ENCODE measurements at places on chromosomes 12 and 14. TPM values are rescaled to one million over a fixed set of nuclear protein-coding genes. Genes with fewer than 3 reads are reported as not detected.

DNA sequence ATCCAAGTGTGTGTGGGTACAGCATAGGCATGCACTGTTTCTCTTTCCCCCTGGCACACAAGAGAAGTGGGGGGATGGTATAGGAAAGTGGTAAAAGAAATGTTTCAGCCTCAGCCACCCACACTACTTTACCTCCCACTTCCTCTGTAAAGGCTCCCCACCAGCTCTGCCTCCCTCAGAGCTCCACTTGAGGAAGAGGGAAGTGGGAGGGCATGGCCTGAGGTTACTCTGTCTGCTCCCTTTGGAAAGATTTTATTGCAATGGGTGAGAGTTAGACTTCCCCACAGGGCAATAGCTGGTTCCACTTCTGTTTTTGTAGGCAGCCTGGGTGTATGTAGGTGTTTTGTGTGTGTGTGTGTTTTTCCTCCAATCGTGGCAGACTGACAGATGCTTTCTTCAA lies 145.3 kb downstream of the SSPN start:
- no peak for DNase-seq

DNA sequence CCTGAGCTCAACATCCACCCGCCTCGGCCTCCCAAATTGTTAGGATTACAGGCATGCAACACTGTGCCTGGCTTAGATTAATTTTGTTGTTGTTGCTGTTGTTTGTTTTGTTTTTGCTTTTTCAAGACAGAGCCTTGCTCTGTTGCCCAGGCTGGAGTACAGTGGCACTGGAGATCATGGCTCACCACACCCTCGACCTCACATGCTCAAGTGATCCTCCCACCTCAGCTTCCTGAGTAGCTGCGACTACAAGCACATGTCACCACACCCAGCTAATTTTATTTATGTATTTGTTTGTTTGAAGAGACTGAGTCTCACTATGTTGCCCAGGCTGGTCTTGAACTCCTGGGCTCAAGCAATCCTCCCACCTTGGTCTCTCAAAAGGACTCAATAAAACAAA lies 26.7 kb downstream of the CRY1 start:
- no peak for DNase-seq

- DNase-seq, result no peak
Measured at GRCh38 chr12:105562199-105562971, 231.9 kb downstream of the C12orf75 start.

DNA sequence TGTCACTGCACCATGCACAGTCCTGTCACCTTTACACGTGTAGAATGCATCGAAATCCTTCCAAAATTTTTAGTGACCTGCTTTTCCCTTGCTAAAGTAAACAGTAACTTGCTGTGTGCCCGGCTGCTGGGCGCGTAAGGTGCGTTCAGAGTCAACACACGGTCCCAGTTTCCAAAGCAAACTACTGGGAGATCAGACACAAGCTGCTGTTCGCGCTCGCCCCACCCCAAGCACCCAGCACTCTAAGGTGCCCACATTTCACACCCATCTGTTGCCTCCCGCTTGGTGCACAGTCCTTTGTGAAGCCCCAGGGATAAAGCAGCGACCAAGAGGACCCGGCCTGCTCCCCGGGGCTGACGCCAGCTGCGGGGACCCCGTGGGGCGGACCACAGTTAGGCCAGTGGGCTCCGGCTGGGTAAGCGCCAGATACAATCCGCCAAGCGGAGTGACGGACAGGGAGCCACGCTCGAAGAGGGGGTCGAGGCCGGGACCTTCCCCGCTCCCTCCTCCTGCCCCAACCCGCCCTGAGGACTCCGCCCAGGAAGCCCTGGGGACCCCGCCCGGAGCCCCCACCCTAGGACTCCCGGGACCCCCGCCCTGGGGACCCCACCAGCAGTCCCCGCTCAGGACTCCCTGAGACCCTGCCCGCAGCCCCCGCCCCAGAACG lies 633 bp downstream of the STX2 start:
- peak; percentile 56 for DNase-seq

- DNase-seq, result no peak
Measured at GRCh38 chr14:24165785-24166184, 4.7 kb downstream of the IRF9 start.

DNA sequence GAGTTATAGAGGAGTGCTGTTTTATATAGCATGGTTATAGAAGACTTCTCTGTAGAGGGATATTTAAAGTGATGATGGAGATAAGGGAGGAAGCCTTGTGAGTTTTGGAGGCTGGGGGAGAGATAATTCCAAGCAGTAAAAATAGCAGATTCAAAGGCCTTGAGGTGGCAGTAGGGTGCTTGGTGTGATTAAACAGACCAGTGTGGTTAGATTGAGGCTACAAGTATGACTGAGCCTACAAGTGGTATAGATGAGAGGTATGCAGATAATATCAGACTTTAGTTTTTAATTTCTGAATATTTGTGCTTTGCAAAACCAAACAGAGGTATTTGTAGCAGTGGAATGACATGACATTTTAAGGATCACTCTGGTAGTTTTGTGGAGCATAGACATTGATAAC lies 20.3 kb downstream of the FANCM start:
- DNase-seq, result no peak

- DNase-seq, result no peak
Measured at GRCh38 chr12:2302711-2303580, 250.2 kb downstream of the CACNA1C start.

GRCh38 chr12:15664491-15664890 lies 124.7 kb downstream of the EPS8 start:
- DNase-seq, result no peak

PLBD1 gene
- not detected for total RNA-seq

- DNase-seq, result no peak
Measured at GRCh38 chr14:70643967-70644366, 2.3 kb downstream of the TTC9 start.

DNA sequence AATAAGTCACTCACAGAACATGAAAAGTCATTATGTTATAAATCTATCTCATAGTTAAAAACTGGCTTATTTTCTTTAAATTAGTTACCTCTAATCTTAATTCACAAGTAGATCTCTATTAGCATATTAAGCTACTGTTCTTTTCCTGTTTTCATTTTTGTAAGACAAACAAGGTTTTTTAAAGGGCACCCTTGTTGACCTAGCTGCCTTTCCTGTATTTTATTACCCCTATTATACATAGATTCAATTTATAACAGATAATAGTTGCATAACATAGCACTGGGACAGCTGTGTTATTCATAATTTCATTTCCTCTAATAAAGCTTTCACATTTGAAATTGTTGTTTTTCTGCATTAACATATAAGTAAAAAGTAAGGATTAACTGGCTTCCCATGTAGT lies 1500.7 kb upstream of the FLRT2 start:
- no peak for DNase-seq

VRTN gene
- not detected for total RNA-seq

- no peak for DNase-seq
Measured at GRCh38 chr12:53599579-53599978, 26.6 kb downstream of the ATF7 start.

FAM90A1 gene
- 0.11 TPM for total RNA-seq

- DNase-seq, result no peak
Measured at GRCh38 chr12:62232143-62232729, 28.0 kb upstream of the USP15 start.

DNA sequence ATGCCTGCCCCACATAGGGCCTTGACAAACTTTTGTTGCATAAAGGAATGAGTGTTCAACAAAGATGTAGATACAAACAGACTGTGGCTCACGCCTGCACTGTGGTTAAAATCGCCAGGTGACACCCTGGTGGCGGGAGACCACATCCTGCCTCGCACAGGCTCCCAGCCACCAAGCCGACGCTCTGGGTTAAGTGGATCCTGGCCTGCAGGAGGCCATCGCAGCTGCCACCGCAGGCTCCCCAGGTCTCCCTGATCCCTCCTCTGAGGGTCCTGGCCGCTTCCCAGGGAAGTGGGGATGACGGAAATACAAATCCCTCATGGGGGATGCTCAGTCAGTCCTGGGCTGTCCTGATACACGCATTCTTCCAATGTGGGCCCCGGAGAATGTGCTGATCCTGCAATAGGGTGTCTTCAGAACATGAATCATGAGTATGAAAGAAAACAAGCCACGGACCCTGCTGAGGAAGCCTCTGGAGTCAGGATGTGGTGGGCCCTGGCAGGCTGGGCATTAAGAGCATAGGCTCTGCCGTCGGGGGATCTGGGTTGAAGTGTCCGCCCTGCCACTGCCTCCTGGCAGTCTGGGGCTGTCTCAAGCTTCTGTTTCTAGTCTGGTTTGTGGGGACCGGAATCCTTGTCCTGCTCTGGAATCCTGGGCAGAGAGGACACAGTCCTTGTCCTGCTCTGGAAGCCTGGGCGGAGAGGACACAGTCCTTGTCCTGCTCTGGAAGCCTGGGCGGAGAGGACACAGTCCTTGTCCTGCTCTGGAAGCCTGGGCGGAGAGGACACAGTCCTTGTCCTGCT lies 53.5 kb upstream of the BEGAIN start:
- DNase-seq, result peak; percentile 86

OAS3 gene
- total RNA-seq, result 222 TPM

GRCh38 chr14:59998564-59998963 lies 78.6 kb downstream of the LRRC9 start:
- no peak for DNase-seq

DNA sequence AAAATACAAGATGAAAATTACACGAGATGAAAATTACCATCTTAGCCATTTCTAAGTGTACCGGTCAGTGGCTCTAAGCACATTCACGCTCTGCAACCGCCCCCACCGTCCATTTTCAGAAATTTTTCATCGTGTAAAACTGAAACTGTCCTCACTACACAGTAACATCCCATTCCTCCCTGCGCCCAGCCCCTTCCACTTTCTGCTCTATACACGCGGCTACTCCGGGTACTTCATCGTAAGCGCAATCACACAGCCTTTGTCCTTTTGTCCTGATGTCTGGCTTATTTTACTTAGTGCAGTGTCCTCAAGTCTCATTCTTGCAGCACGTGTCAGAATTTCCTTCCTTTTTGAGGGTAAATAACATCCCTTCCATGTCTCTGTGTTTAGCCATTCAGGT lies 3.6 kb upstream of the GPR132 start:
- DNase-seq, result no peak

Measured in activated naive CD8-positive, alpha-beta T cell treated with anti-CD3 and anti-CD28 coated beads, Interleukin-2, amount 10 ng/mL, durations not matched to agents 7 days and 5 days (primary cell).